ENCODE measurements at places on chromosomes 1 and 21. TPM values are rescaled to one million over a fixed set of nuclear protein-coding genes. Genes with fewer than 3 reads are reported as not detected.

The PERM1 gene
- total RNA-seq, result not detected

The RBM34 gene
- 131 TPM for total RNA-seq

The CD1B gene
- not detected for total RNA-seq

The PTGS2 gene
- total RNA-seq, result 0.07 TPM

The LAPTM5 gene
- 1,384 TPM for total RNA-seq

The APCS gene
- total RNA-seq, result not detected

The ECM1 gene
- total RNA-seq, result 1.9 TPM

The CASZ1 gene
- total RNA-seq, result 27.2 TPM

DNA sequence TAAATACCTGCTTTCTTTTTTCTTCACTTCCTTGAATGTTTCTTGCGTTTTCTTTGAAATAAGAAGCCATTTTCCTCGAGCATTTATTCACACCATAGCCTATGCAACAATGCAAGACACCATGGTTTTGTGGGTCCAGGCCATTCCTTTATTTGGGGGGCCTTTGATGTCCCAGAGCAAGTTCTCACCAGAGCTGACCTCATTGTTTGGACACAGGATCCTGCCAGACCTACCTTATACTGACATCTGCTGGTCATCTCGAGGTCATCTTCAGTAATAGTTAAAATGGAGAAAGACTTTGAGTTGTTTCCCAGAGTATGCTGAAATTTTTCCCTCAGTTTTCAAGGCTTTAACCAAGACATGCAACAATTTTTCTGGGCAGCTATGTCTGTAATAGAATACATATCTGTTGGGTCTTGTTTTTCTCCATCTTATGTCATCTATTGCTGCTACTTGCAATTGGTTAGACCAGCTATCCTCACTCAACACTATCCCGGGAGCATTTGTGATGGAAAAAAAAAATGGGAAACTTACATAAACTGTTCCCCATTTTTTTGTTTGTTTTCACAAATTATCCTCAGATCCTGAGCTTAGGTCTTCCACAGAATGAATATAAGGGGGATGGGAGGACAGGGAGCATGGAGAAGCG, 34.0 kb upstream of the BACE2 start:
- H3K27ac ChIP-seq, result no peak overlapping the region
- no peak overlapping the region for H3K4me3 ChIP-seq
- H3K27me3 ChIP-seq, result peaks cover 4% of the 10 kb centered on the region
- peak; percentile 17 for DNase-seq
- H3K36me3 ChIP-seq, result no peaks in the 10 kb centered on the region
- H3K4me1 ChIP-seq, result no peaks in the 10 kb centered on the region

DNA sequence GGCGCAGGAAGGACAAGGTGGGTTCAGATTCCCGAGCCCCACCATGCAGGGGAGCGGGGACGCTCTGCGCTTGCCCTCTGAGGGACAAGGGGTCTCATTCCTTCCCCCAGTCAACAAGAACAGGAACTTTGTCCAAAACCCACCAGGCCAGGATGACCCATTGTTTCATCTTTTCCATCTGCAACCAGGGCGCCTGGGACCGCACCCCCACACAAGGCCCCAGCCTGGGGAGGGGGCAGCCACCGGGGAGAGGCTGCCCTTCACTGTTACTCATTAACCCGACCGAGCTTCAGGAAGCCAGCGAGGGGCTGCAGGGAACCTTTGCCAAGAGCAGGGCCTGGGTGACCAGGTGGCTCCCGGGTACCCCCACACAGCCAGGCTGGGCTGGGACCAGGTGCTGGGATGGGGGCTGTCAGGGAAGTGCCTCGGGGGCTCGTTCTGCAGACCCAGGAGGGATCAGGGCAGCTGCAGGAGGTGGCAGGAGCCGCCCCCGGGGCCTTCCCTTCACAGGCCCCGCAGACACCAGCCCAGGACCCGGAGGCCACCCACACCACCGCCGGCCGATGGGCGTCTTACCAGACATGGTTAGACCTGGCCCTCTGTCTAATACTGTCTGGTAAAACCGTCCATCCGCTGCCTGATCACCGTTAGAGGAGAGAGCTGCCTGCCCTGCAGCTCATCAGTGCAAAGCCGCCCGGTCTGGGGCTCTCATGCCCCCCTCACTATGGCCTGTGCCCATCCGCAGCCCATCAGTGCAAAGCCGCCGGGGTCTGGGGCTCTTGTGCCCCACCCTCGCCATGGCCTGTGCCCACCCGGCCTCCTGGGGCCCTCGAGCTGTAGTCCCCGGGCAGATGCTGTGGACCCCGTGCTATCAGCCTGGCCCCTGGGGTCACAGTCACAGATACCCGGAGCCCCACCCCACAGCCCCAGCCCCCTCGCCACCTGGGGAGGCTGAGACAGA, 4.9 kb upstream of the TTLL10 start:
- H3K27me3 ChIP-seq, result peaks cover 18% of the 10 kb centered on the region
- H3K4me1 ChIP-seq, result peaks cover 50% of the 10 kb centered on the region
- no peak overlapping the region for H3K4me3 ChIP-seq
- no peak for DNase-seq

GRCh38 chr21:33395891-33396331, 7.3 kb upstream of the IFNGR2 start:
- H3K4me3 ChIP-seq, result no peak overlapping the region
- peaks cover 53% of the 10 kb centered on the region for H3K4me1 ChIP-seq
- no peaks in the 10 kb centered on the region for H3K27me3 ChIP-seq
- DNase-seq, result no peak

DNA sequence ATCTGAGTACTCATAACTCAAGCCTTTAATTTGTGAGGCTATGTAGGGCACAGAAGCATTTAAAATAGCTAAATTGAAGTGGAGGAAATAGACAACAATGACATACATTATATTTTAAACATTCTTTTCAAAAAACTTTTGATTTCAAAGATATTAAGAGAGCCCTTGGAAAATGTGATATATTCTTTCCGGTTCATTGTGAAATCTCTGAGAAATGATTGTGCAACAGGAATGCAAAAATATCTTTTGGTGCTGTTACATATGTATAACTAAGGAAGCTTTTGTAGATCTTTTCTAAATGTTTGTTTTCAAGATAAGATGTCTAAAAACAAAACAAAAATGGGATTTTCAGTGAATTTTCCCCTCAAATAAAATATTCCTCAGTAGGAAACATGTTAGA, 185.2 kb downstream of the LEPR start:
- no peaks in the 10 kb centered on the region for H3K4me1 ChIP-seq
- H3K27me3 ChIP-seq, result no peaks in the 10 kb centered on the region
- no peak overlapping the region for H3K27ac ChIP-seq
- no peak overlapping the region for H3K4me3 ChIP-seq
- no peak for DNase-seq
- no peaks in the 10 kb centered on the region for H3K36me3 ChIP-seq

- no peak for DNase-seq
- H3K27ac ChIP-seq, result peak overlapping the region; percentile 93
- peak overlapping the region; percentile 87 for H3K4me3 ChIP-seq
- no peaks in the 10 kb centered on the region for H3K27me3 ChIP-seq
- H3K4me1 ChIP-seq, result peaks cover 28% of the 10 kb centered on the region
- H3K36me3 ChIP-seq, result peaks cover 49% of the 10 kb centered on the region
These were observed 790 bp downstream of the RPS8 start for GRCh38 chr1:44775930-44776729.

- no peak overlapping the region for H3K27ac ChIP-seq
- H3K4me1 ChIP-seq, result no peaks in the 10 kb centered on the region
- H3K27me3 ChIP-seq, result no peaks in the 10 kb centered on the region
These were observed 57.4 kb downstream of the ARHGEF10L start for GRCh38 chr1:17596651-17597509.

DNA sequence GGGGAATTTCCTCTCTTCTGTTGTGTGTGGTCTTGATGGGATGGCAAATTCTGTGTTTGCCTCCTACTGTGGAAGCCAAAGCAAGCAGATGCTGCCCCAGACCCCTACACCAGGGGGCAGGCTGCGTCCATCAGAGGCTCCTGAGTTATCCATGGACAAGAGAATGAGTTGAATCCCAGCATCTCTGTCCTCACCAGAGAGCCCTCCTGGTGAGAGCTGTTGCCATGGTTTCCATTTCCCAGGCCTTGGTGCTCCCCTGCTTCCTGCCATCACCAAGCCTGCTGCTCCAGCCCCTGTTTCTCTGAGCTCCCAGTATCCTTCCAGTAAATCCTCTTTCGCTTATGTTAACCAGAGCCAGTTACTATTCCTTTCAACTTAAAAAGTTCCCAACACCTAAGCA, 20.4 kb upstream of the GNG12 start:
- H3K36me3 ChIP-seq, result no peaks in the 10 kb centered on the region
- H3K4me1 ChIP-seq, result no peaks in the 10 kb centered on the region
- H3K27ac ChIP-seq, result no peak overlapping the region
- H3K27me3 ChIP-seq, result peaks cover 11% of the 10 kb centered on the region
- no peak overlapping the region for H3K4me3 ChIP-seq

- no peak overlapping the region for H3K4me3 ChIP-seq
- no peaks in the 10 kb centered on the region for H3K36me3 ChIP-seq
- H3K4me1 ChIP-seq, result peaks cover 76% of the 10 kb centered on the region
- H3K27ac ChIP-seq, result no peak overlapping the region
These were observed 2.4 kb downstream of the DMRTA2 start for GRCh38 chr1:50420689-50421365.

GRCh38 chr1:15727866-15728534, 8.1 kb upstream of the SLC25A34 start:
- H3K27me3 ChIP-seq, result no peaks in the 10 kb centered on the region
- H3K36me3 ChIP-seq, result peaks cover 88% of the 10 kb centered on the region
- no peak for DNase-seq
- no peaks in the 10 kb centered on the region for H3K4me1 ChIP-seq
- H3K4me3 ChIP-seq, result no peak overlapping the region

DNA sequence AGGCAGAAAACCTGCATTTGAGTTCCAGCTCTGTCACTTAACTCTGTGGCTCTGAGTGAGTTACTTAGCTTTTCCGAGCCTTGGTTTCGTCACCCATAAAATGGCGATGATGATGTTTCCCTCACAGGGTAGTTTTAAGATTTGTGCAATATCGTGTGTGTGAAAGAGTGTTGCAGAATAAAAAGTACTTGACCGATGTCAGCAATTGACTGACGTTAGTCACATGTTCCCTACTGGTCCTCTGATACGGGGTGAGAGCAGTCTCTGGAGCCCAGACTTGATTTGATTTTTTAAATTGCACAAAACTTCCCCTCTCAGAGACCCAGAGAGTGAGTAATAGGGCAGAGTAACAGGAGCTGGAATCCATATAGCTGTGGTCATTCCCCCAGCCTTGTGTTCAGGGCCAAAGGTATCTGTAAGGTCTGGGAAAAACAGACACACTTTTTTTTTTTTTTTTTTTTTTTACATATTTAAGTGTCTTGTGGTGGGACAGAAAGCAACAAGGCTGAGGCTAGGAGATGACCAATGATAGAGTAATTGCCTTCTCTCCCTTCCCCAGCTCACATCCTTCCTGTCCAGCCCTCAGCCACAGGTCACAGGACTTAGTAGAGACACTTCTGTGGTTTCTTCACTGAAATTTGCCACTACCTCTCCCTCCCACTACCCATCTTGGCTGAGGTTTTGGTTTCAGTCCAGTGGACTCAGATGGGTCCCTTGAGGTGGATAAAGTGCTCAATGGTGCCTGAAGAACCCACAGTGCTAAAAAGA, 2.0 kb downstream of the FCER1G start:
- peak overlapping the region; percentile 50 for H3K4me3 ChIP-seq
- H3K27me3 ChIP-seq, result no peaks in the 10 kb centered on the region
- H3K4me1 ChIP-seq, result peaks cover 26% of the 10 kb centered on the region
- H3K27ac ChIP-seq, result no peak overlapping the region

DNA sequence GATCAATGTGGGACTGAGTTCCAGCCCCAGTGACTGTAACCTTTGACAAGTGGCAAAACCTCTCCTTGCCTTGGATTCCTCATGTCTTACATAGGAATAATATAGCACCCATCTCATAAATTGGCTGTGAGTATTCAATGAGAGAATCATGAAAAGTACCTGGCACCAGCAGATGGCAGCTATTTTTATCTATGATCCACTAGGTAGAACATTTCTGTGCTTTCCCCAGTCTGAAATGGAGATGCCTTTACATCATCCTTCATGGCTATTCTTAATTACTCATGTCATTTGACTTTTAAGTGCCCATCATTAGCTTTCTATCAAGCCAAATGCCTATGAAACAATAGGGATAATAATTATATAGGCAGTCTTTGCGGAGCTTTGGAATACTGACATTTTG, 130.1 kb downstream of the TGFB2 start:
- DNase-seq, result no peak
- H3K27ac ChIP-seq, result no peak overlapping the region
- no peak overlapping the region for H3K4me3 ChIP-seq
- no peaks in the 10 kb centered on the region for H3K27me3 ChIP-seq

DNA sequence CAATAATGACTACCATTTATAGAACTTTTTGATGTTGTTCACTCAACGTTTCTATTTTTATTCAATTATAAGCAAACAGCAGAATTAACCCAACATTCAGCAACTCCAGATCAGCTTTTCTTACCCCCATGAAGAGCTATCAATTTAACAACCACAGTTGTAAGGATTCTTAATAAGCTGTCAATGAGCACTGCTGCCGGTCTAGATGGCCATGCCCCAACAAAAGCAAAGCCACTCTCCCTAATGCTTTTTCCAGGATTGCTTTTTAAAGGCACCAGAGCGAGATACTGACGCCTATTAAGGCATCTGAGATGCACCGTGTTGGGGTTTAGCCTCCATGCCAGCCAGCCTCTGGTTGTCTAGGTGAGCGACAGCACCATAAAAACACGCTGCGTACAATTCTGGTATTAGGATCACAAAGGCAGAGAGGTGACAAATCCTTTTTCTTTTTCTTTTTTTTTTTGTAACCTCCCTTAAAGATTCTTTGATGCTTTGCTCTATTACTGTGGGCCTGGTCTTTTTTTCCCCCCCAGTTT, 39.5 kb downstream of the PTPRC start:
- no peaks in the 10 kb centered on the region for H3K27me3 ChIP-seq
- H3K36me3 ChIP-seq, result peaks cover 9% of the 10 kb centered on the region
- peak overlapping the region; percentile 98 for H3K27ac ChIP-seq
- no peak overlapping the region for H3K4me3 ChIP-seq
- H3K4me1 ChIP-seq, result peaks cover 91% of the 10 kb centered on the region
- DNase-seq, result peak; percentile 35

DNA sequence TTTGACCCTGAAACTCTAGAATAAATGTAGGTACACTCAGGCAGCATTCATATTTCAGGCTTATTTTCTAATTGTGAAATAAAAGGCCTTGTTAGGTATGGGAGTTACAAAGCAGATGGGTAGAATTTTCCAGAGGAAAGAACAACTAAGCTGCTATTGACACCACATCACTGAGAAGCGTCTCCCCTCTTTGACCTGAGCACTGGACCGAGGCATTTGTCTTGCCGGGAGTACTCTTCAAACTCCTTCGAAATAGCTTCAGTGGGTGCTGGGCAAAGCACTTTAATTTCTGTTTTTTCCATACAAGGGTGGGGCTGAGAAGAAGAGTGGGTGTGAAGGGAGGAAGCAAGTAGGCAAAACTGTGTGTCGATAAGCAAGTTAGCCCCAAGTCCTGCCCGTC, 36.4 kb downstream of the ABCA4 start:
- no peaks in the 10 kb centered on the region for H3K4me1 ChIP-seq
- H3K27ac ChIP-seq, result no peak overlapping the region
- no peak overlapping the region for H3K4me3 ChIP-seq
- no peaks in the 10 kb centered on the region for H3K27me3 ChIP-seq
- H3K36me3 ChIP-seq, result no peaks in the 10 kb centered on the region

Data from B cell (primary cell).